Activated CD4-positive, alpha-beta memory T cell treated with anti-CD3 and anti-CD28 coated beads, Interleukin-2, amount 10 ng/mL, durations not matched to agents 7 days and 5 days (primary cell): ENCODE measurements at places on chromosomes 1 and 21. TPM values are rescaled to one million over a fixed set of nuclear protein-coding genes. Genes with fewer than 3 reads are reported as not detected.

MEAF6 gene
- 64.2 TPM for total RNA-seq

ZNF683 gene
- not detected for total RNA-seq

NT5C1A gene
- not detected for total RNA-seq

HHAT gene
- 0.76 TPM for total RNA-seq

NHLH1 gene
- 0.43 TPM for total RNA-seq

SLC2A5 gene
- 0.25 TPM for total RNA-seq

CFAP141 gene
- not detected for total RNA-seq

REG4 gene
- not detected for total RNA-seq

FAAH gene
- 4.3 TPM for total RNA-seq

KCNJ9 gene
- not detected for total RNA-seq

TRIM58 gene
- 0.58 TPM for total RNA-seq

ERICH3 gene
- not detected for total RNA-seq

EFHD2 gene
- total RNA-seq, result 99.7 TPM

TCHHL1 gene
- not detected for total RNA-seq

HFM1 gene
- not detected for total RNA-seq

ZBTB18 gene
- 9.6 TPM for total RNA-seq

CFHR2 gene
- not detected for total RNA-seq

GIPC2 gene
- total RNA-seq, result 0.15 TPM

CLCA4 gene
- not detected for total RNA-seq

TTC39A gene
- total RNA-seq, result not detected

KIRREL1 gene
- not detected for total RNA-seq

CSTB gene
- 54.3 TPM for total RNA-seq

PSMG1 gene
- 59.6 TPM for total RNA-seq

GNAT2 gene
- total RNA-seq, result not detected

CACNA1S gene
- total RNA-seq, result not detected

PLEKHN1 gene
- total RNA-seq, result 7.6 TPM

RIMS3 gene
- total RNA-seq, result 5.6 TPM

OR6N1 gene
- total RNA-seq, result not detected

MANEAL gene
- 1.8 TPM for total RNA-seq

TRIM17 gene
- total RNA-seq, result 3.8 TPM

UQCRH gene
- 274 TPM for total RNA-seq

APOBEC4 gene
- not detected for total RNA-seq

SMCP gene
- total RNA-seq, result not detected

CNN3 gene
- total RNA-seq, result 1.6 TPM

TMEM79 gene
- 8.9 TPM for total RNA-seq

CD53 gene
- total RNA-seq, result 657 TPM

PDC gene
- total RNA-seq, result not detected

S100A9 gene
- total RNA-seq, result 0.55 TPM

CDC42SE1 gene
- 347 TPM for total RNA-seq

C1orf116 gene
- total RNA-seq, result not detected

PTPRF gene
- 2.4 TPM for total RNA-seq

C1orf198 gene
- total RNA-seq, result 1.7 TPM

IRF6 gene
- total RNA-seq, result 0.10 TPM

TPTE gene
- not detected for total RNA-seq

NBPF6 gene
- not detected for total RNA-seq

DCDC2B gene
- not detected for total RNA-seq

SPRR2G gene
- total RNA-seq, result not detected

KRTAP21-3 gene
- total RNA-seq, result not detected

NPPB gene
- total RNA-seq, result not detected

RHOU gene
- total RNA-seq, result 4.5 TPM

CHTOP gene
- 87.1 TPM for total RNA-seq

SV2A gene
- total RNA-seq, result 14.4 TPM
